ENCODE measurements at places on chromosomes 1 and 21.

DNA sequence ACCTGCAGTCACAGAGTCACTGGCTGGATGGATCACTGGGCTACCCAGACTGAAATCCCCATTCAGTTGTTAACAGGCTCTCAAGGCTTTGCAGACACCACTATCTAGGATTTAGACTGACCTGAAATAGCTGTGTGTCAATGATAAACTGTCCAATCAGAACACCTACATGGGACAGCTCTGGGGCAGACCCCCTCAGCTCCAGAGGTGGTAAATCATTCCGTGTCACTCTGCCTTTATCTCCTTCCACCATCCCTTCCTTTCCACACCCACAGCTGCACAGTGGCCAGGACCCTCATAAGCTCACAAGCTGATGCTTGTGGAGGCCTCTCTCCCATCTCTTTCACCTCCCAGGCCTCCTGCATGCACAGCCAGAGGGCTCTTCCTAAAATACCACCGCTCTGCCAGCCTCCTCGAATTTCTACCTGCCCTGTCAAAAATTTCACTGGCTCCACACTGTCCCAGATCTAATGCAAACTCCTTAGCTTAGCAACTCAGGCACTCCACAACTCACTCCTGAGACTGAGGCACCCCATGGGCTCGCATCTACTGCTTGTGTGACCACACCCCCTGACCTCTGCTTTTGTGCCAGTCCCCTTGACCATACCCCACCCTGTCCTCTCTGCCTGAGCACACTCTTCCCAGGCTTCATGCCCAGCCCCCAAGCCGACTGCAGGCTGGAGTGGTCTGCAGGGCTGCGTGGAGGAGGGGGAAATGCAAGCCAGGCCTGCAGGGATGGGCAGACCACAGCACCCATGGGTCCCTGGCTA lies 5.8 kb downstream of the CAPZB start:
- H3K27ac ChIP-seq = no peak overlapping the region
- peaks cover 39% of the 10 kb centered on the region for H3K4me1 ChIP-seq
- no peaks in the 10 kb centered on the region for H3K36me3 ChIP-seq
- no peaks in the 10 kb centered on the region for H3K27me3 ChIP-seq

- no peak overlapping the region for H3K4me3 ChIP-seq
- no peak overlapping the region for H3K27ac ChIP-seq
- no peaks in the 10 kb centered on the region for H3K27me3 ChIP-seq
Observed at GRCh38 chr1:29515170-29515955, 279.0 kb downstream of the PTPRU start.

DNA sequence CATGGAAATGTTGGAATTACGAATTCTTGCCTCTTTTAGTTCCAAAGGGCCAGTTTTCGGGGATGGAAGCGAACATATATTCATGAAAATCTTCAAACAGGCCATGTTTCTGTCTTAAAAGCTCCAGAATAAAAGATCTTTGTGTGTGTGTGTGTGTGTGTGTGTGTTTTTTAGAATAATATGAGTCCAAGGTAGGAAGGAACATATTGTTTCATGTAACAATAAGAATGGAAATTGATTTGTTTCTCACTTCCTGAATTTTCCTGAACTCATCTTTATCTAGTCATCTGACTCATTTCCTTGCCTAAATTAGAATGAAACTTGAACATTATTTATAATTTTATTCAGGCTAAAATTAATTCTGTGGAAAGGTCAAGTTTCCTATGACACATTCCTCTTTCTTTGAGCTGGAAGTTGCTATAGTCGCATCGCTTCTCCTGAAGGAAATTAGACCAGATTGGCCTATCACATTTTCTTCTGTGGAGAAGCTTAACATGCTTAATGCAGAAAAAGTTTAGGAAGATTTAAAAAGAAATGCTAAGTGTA lies 805.1 kb upstream of the ADAMTS5 start:
- DNase-seq = no peak
- no peaks in the 10 kb centered on the region for H3K4me1 ChIP-seq
- H3K4me3 ChIP-seq = no peak overlapping the region
- no peaks in the 10 kb centered on the region for H3K27me3 ChIP-seq

DNA sequence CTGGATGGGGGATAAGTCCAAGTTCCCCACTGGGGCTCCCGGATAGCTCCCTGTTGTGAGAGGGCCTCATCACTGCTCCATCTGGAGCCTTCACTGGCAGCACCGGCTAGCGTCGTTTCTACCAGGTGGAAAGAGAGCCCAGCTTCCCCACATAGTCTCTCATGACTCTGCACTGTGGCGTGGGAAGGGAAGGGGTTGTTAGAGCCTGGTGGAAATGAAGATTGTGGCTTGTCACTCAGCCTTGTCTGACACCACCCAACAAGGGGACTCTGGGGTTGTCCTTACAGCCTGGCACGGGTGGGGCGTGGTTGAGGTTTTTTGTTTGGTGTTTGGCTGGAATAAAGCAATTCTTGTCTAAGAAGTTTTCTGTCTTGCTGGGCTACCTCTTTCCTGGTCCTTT lies 94.6 kb downstream of the ADARB1 start:
- peaks cover 12% of the 10 kb centered on the region for H3K4me1 ChIP-seq
- no peak overlapping the region for H3K4me3 ChIP-seq
- no peaks in the 10 kb centered on the region for H3K27me3 ChIP-seq
- no peaks in the 10 kb centered on the region for H3K36me3 ChIP-seq
- no peak for DNase-seq
- peak overlapping the region; percentile 56 for H3K27ac ChIP-seq

GRCh38 chr1:201598396-201598795 lies 59.5 kb downstream of the NAV1 start:
- no peaks in the 10 kb centered on the region for H3K36me3 ChIP-seq
- no peaks in the 10 kb centered on the region for H3K27me3 ChIP-seq
- H3K4me3 ChIP-seq = no peak overlapping the region
- no peaks in the 10 kb centered on the region for H3K4me1 ChIP-seq
- no peak overlapping the region for H3K27ac ChIP-seq

GRCh38 chr21:39452207-39452969 lies 618 bp downstream of the SH3BGR start:
- H3K36me3 ChIP-seq = no peaks in the 10 kb centered on the region
- peak overlapping the region; percentile 27 for H3K4me3 ChIP-seq
- no peaks in the 10 kb centered on the region for H3K27me3 ChIP-seq
- no peak overlapping the region for H3K27ac ChIP-seq
- peaks cover 19% of the 10 kb centered on the region for H3K4me1 ChIP-seq
- no peak for DNase-seq

- no peak overlapping the region for H3K27ac ChIP-seq
- H3K4me3 ChIP-seq = no peak overlapping the region
- H3K27me3 ChIP-seq = no peaks in the 10 kb centered on the region
- H3K4me1 ChIP-seq = no peaks in the 10 kb centered on the region
- H3K36me3 ChIP-seq = no peaks in the 10 kb centered on the region
Observed at GRCh38 chr1:17841944-17842343, 86.8 kb downstream of the ACTL8 start.

GRCh38 chr1:186193224-186193623 lies 181.8 kb downstream of the TPR start:
- no peaks in the 10 kb centered on the region for H3K4me1 ChIP-seq
- H3K36me3 ChIP-seq = no peaks in the 10 kb centered on the region
- no peak overlapping the region for H3K4me3 ChIP-seq
- no peak for DNase-seq
- no peaks in the 10 kb centered on the region for H3K27me3 ChIP-seq

DNA sequence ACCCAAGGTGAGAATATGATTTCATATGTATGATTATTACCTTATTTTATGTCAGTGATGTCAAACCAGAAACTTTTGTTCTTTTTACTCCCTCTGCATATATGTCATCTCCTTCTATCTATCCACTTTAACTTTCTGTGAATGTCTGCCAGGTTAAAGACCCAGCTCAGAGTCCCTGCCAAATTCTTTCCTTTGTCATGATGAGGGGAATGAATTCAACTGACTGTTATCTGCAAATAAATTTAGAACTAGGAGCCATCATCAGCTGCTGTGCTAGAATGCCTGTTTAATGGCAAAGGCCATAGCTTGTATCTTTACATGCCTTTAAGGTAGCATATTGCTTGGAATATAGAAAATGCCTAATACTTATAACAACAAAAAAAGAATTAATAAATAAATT lies 815.6 kb upstream of the NEGR1 start:
- no peaks in the 10 kb centered on the region for H3K4me1 ChIP-seq
- no peak overlapping the region for H3K27ac ChIP-seq
- no peak overlapping the region for H3K4me3 ChIP-seq
- H3K36me3 ChIP-seq = no peaks in the 10 kb centered on the region
- no peak for DNase-seq
- H3K27me3 ChIP-seq = no peaks in the 10 kb centered on the region

DNA sequence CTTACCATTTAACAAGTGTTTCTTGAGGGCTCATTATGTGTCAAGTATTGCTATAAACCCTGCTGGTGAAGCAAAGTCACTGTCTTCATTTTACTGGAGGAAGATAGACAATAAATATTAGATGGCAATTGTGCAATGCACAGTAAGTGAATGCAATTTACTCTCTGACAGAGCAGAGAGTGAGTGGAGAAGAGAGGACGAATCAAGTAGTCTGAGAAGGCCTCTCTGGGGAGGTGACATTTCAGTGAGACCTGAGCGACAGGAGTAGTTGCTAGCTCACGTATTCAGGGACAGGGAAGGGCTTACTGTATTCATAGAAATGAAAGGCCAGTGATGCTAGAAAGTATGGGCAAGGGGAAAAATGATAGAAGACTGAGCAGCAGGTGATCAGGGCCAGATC lies 1.2 kb upstream of the NMNAT2 start:
- H3K4me1 ChIP-seq = peaks cover 6% of the 10 kb centered on the region
- H3K27ac ChIP-seq = no peak overlapping the region
- H3K27me3 ChIP-seq = peaks cover 39% of the 10 kb centered on the region

DNA sequence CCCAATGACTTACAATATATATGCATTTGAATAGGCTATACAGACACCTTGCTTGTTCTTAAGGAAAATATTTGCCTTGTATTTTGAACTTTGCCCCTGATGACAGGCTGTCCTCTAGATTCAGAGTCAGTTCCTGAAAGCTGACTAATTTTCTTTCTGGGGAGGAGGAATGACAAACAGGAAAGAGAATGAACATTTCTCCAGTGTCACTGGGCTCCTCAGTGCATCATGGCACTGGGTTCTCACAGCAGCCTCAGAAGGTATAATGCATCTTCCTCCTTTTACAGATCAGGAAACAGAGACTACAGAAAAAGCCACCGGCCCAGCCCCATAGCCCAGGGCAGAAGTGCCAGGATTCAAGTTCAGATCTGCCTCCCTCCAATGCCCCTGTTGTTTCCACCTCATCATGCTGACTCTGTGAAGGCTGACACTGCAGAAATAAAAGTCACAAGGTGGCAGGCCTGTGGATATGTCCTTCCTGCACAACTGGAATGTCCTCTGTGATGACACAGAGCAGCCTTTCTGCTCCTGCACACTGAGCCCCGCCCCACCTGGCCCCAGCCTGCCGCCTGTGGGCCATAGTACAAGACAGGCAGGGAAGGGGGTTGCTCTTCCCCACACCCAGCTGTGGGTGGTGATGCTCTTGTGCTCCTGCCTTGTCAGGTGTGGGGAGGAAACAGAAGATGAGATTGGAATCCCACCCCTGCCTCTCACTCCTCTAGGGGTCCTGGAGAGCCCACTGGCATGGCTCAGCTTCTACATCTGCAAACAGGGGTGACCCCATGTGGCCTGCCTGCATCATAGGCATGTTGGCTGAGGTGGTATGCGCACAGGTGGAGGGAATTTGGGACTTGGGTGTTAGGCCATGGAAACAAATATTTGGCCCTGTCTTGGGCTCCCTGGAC lies 6.4 kb downstream of the TTC22 start:
- H3K27ac ChIP-seq = no peak overlapping the region
- H3K27me3 ChIP-seq = peaks cover 1% of the 10 kb centered on the region

GRCh38 chr1:185375583-185375982 lies 58.5 kb upstream of the IVNS1ABP start:
- H3K27ac ChIP-seq = no peak overlapping the region
- no peak for DNase-seq
- no peaks in the 10 kb centered on the region for H3K4me1 ChIP-seq
- H3K36me3 ChIP-seq = no peaks in the 10 kb centered on the region

DNA sequence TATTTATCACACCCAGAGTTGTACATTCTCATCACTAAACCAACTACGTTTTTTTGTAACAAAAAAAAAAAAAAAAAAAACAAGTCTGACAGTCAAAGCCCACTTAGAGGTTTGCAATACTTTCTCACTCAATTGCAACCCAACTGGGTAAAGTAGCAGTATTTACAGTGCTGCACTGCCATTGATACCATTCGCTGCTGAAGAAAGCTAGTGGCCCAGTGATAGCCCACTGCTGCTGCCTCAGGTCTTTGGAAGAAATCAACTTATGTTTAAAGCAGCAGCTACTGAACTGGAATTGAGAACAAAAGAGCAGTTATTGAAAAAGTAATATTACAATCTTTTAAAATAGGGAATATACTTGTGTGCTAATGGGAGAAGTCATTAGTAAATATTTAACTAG lies 2.7 kb downstream of the HNRNPU start:
- H3K4me3 ChIP-seq = peak overlapping the region; percentile 77
- H3K27me3 ChIP-seq = no peaks in the 10 kb centered on the region
- H3K36me3 ChIP-seq = peaks cover 36% of the 10 kb centered on the region
- peak; percentile 15 for DNase-seq
- H3K4me1 ChIP-seq = peaks cover 42% of the 10 kb centered on the region
